Fibroblast of gingiva (primary cell): ENCODE measurements at places on chromosomes 12 and 14.

GRCh38 chr12:570921-571794, 92.1 kb downstream of the NINJ2 start:
- DNase-seq = peak; percentile 95

GRCh38 chr14:105436402-105436801, 16.8 kb downstream of the MTA1 start:
- DNase-seq = no peak

GRCh38 chr14:104876251-104876699, 11.2 kb downstream of the CEP170B start:
- DNase-seq = no peak

GRCh38 chr12:91490667-91491311, 308.2 kb upstream of the DCN start:
- DNase-seq = no peak

GRCh38 chr14:81261176-81261575, 40.4 kb upstream of the GTF2A1 start:
- no peak for DNase-seq

- DNase-seq = peak; percentile 79
Observed at GRCh38 chr12:11648514-11649412, 711 bp upstream of the ETV6 start.

DNA sequence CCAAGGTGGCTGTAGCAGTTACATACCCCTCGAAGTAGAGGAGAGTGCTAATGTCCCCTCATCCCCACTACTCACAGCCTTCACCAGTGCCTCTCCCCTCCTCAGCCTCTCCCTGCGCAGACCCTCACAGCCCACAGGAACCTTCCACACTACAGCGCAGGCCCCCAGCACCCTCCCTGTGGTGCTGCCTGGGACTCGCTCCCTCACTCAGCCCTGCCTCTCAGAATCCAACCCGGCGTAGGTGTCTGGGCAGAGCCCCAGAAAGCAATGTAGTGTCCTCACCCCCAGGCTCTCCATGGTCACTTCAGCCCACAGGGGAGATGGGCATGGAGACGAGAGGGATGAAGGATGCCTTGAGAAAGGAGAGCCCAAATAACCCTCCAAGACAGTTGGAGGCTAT, 10.9 kb upstream of the ZNF740 start:
- no peak for DNase-seq

- no peak for DNase-seq
Observed at GRCh38 chr14:88463318-88463717, 77.9 kb downstream of the SPATA7 start.

GRCh38 chr14:77148510-77149231, 7.1 kb upstream of the ZDHHC22 start:
- no peak for DNase-seq

DNA sequence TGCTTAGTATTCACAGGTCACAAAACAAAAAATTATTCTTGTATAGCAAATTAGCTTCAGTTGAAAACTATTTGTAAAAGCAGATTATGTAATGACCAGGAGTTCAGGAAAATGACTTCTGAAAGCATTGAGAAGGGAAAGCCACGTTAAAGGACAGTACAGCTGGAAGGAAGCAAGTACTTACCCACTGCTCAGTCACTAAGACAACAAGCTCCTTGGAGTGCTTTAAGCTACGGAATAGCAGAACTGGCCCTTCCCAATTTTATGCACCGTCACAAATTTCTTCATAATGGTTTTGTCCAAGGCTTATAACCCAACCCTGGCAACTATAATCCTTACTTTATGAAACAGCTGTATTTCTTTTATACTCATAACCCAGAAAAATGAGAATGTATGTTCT, 13.0 kb upstream of the SNAPC1 start:
- peak; percentile 61 for DNase-seq
